ENCODE measurements at places on chromosomes 12 and 14.

DNA sequence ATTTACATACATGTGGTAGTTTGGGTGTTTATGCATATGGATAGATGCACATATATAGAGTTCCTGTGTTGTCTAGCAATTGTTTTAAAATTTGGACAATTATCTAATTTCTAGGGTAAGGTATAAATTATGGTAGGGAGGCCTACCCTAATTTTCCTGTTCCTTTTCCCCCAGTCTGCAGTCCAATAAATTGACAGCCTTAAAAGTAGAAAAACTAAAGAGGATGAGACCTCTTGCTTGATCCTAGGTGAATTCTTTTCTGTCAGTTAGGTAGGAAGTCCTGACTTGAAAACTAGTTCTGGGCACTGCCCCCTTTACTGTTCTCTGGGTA is 2.1 kb upstream of the CDKN1B start:
- no peaks in the 10 kb centered on the region for H3K36me3 ChIP-seq
- no peak overlapping the region for H3K4me3 ChIP-seq
- H3K4me1 ChIP-seq = peaks cover 20% of the 10 kb centered on the region
- H3K27ac ChIP-seq = peak overlapping the region; percentile 100
- H3K27me3 ChIP-seq = no peaks in the 10 kb centered on the region
- DNase-seq = no peak

GRCh38 chr12:75773377-75773776 is 258.2 kb downstream of the PHLDA1 start:
- no peak overlapping the region for H3K27ac ChIP-seq
- H3K36me3 ChIP-seq = no peaks in the 10 kb centered on the region
- H3K4me3 ChIP-seq = no peak overlapping the region
- peaks cover 3% of the 10 kb centered on the region for H3K4me1 ChIP-seq
- DNase-seq = no peak

DNA sequence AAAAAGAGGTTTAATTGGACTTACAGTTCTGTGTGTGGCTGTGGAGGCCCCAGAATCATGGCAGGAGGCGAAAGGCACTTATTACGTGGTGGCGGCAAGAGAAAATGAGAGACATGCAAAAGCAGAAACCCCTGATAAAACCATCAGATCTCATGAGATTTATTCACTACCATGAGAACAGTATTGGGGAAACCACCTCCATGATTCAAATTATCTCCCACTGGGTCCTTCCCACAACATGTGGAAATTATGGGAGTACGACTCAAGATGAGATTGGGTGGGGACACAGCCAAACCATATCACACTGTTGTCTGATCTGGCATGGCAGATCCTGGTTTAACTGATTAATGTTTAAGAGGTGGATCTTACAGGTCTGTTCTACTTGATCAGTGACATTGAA is 5.6 kb downstream of the DDX47 start:
- DNase-seq = no peak
- no peak overlapping the region for H3K27ac ChIP-seq
- no peak overlapping the region for H3K4me3 ChIP-seq
- no peaks in the 10 kb centered on the region for H3K27me3 ChIP-seq

DNA sequence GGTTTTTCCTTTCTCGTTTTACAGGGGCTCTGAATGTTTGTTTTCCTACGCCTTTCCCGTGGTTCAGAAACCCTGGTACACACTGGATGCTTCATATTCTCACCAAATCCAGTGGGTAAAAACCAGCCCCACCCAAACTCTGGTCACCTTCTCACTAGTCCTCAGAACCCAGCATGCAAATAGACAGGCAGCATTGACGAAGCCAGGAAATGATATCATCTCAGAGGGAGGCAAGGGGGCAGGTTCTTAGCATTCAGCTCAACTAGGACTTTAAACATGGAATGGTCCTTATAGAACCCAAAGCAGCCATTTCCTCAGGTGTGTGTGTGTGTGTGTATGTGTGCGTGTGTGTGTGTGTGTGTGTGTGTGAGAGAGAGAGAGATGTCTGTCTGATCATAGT is 142.0 kb downstream of the KCNK10 start:
- H3K4me1 ChIP-seq = no peaks in the 10 kb centered on the region
- H3K27ac ChIP-seq = no peak overlapping the region
- H3K4me3 ChIP-seq = no peak overlapping the region
- no peak for DNase-seq
- no peaks in the 10 kb centered on the region for H3K27me3 ChIP-seq

DNA sequence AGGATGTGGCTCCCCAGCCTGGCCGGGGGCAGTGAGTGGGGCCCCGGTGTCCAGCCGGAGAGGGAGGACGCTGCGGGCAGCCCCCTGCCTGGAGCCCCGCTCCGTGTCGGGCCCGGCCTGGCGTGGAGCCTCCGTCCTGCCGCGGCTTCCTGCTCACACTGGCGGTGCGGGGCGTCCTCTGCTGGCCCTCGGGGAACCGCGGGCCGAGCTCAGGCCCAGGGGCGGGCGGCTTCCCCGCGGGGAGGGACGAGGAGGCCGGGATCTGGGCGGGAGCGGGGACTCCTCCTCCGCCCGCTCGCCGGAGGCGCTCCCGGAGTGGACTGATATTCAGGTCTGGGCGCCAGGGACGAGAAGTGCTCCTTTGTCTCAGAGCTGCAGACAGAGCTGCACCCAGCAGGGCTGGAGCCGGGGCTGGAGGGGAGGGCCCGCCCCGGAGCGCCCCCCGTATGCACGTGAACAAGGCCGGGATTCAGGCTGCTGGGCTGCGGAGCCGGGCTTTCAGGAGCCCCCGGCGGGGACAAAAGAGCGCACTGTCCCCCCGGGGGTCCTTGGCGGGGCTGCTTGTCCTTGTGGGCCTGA is 2.2 kb downstream of the MMP17 start:
- peaks cover 30% of the 10 kb centered on the region for H3K4me1 ChIP-seq
- peak overlapping the region; percentile 42 for H3K4me3 ChIP-seq
- H3K27ac ChIP-seq = peak overlapping the region; percentile 31
- no peak for DNase-seq
- no peaks in the 10 kb centered on the region for H3K36me3 ChIP-seq
- peaks cover 13% of the 10 kb centered on the region for H3K27me3 ChIP-seq

DNA sequence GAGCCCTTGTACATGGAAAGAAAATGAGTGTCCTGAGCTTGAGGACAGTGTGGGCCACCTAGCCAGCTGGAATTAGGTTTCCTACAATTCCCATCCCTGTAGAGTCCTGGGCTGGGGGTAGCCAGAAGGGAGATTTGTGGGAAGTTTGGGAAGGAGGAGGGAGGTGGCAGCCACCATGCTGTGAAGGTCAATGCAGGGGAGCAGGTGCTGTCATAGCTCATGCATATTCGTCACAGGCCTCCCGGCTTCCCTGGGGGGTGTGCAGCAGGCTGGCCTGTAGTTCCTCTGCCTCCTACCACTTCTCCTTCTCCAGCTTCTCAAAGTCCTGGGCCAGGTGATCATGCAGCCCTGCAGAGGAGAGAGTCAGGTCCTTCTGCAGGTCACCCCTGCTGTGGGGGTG is 121.3 kb downstream of the TBX3 start:
- H3K4me1 ChIP-seq = no peaks in the 10 kb centered on the region
- no peaks in the 10 kb centered on the region for H3K27me3 ChIP-seq
- H3K36me3 ChIP-seq = no peaks in the 10 kb centered on the region
- DNase-seq = no peak

DNA sequence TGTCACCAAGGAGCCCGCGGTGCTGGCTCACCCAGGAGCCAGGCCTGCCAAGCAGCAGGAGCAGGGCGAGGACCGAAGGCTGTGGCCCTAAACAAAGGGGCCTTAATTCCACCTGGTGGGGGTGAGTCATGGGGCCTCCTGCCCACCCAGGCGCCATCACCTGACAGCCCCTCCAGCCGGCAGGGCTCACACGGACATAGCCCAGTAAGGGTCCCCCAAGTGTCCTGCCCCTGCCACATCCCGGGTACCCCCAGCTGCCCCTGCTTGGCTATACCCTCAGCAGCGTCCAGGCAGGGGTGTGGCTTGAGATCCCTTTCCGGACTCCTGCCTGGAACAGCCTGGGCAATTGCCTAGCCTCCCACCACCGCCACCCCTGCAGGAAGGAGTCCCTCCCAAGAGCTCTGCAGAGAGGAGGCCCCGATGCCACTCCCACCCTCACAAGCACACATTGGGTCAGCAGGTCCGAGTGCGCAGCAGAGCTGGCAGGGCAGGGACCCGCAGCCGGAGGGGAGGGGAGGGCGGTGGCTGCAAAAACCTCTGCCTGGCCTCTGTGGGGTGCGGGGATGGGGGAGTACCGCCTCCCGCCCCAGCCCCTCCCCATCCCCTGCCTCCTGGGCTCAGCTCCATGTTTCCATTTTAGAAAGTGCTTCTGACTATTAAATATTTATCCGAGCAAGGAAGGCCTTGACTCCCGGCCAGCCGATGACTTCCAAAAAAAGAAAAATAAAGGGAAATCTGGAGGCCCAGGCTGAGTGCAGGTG is 4.6 kb downstream of the AHNAK2 start:
- H3K4me3 ChIP-seq = no peak overlapping the region
- peaks cover 86% of the 10 kb centered on the region for H3K4me1 ChIP-seq
- DNase-seq = no peak
- peak overlapping the region; percentile 93 for H3K27ac ChIP-seq
- H3K27me3 ChIP-seq = peaks cover 21% of the 10 kb centered on the region

DNA sequence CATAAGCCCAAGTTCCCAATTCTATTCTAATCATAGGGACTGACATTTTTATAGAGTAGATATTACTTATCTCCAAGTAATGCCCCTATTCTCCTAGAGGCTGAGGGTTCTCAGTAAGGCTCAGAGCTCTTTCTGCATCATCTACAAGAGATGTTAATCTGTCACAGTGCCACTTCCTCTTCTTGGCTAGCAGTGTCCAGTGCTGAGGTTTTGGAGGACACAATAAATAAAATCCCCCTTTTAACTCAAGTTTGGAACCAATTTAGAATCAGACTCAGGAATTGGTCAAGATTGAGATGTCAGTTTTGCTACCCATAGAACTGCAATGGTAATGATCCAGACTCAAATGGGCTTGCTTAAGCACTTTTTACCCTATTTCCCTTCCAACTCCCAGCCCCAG is 154.1 kb upstream of the ARID2 start:
- peaks cover 26% of the 10 kb centered on the region for H3K4me1 ChIP-seq

GRCh38 chr14:105446971-105447370 is 27.3 kb downstream of the MTA1 start:
- H3K4me3 ChIP-seq = no peak overlapping the region
- DNase-seq = no peak
- no peaks in the 10 kb centered on the region for H3K27me3 ChIP-seq
- no peaks in the 10 kb centered on the region for H3K4me1 ChIP-seq

DNA sequence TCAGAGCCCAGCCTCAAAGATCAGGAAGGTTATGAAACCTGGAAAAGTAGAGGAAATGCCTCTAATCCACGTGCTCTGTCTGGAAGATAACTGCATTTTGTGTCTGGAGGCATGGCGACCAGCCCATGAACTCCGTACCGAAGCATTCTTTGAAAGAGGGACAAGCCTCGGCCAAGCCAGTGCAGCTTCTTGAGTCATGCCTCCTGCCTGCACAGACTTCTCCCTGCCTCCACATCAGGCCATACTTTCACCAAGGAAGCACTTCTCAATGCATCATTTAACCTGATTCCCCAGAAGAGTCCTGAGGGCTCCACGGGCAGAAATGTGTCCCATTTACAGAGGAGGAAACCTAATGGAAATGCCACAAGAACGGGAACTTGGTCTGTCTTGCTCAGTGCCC is 3.4 kb downstream of the ACTN1 start:
- H3K36me3 ChIP-seq = no peaks in the 10 kb centered on the region
- no peaks in the 10 kb centered on the region for H3K27me3 ChIP-seq
- no peak for DNase-seq
- no peak overlapping the region for H3K4me3 ChIP-seq
- H3K4me1 ChIP-seq = peaks cover 27% of the 10 kb centered on the region

DNA sequence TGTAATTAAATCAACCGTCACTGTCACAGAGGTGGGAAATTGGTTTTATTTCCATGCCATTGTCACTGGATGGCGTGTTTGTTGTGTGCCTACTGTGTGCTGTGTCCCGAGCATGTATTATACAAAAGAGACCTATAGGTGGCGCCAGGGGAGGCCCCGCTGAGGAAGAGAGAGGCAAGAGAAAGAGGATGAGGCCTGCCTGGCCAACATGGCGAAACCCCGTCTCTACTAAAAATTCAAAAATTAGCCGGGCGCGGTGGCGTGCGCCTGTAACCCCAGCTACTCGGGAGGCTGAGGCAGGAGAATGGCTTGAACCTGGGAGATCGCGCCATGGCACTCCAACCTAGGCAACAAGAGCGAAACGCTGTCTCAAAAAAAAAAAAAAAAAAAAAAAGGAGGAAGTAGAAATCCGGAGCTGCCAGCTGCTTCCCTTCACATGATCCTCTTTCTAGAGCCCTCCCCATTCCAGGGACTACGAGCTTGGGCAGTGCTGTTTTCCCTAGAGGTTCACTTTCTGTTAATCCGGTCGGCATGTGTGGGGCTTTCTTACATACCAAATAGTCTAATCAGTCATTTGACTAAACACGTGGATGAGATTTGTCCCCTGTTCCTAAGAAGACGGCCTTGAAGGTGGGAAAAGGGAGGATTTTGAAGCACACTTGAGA is 6.4 kb upstream of the CCDC175 start:
- H3K27me3 ChIP-seq = peaks cover 8% of the 10 kb centered on the region
- no peaks in the 10 kb centered on the region for H3K4me1 ChIP-seq
- no peak overlapping the region for H3K4me3 ChIP-seq
- H3K36me3 ChIP-seq = no peaks in the 10 kb centered on the region
- no peak for DNase-seq
- no peak overlapping the region for H3K27ac ChIP-seq

- no peaks in the 10 kb centered on the region for H3K36me3 ChIP-seq
- H3K4me3 ChIP-seq = no peak overlapping the region
- H3K4me1 ChIP-seq = no peaks in the 10 kb centered on the region
- no peak for DNase-seq
- no peak overlapping the region for H3K27ac ChIP-seq
These were observed 39.8 kb downstream of the GRIN2B start for GRCh38 chr12:13941258-13942249.

- no peak overlapping the region for H3K4me3 ChIP-seq
- H3K27ac ChIP-seq = no peak overlapping the region
- no peaks in the 10 kb centered on the region for H3K27me3 ChIP-seq
- H3K4me1 ChIP-seq = no peaks in the 10 kb centered on the region
These were observed 12.4 kb upstream of the BCL11B start for GRCh38 chr14:99284254-99285004.

GRCh38 chr12:57151741-57152630 is 4.6 kb upstream of the LRP1-AS start:
- no peak overlapping the region for H3K4me3 ChIP-seq
- peaks cover 19% of the 10 kb centered on the region for H3K36me3 ChIP-seq
- peak overlapping the region; percentile 60 for H3K27ac ChIP-seq

Data from esophagus squamous epithelium (tissue), 5 donors.